ENCODE measurements at places on chromosomes 16 and 17.

DNA sequence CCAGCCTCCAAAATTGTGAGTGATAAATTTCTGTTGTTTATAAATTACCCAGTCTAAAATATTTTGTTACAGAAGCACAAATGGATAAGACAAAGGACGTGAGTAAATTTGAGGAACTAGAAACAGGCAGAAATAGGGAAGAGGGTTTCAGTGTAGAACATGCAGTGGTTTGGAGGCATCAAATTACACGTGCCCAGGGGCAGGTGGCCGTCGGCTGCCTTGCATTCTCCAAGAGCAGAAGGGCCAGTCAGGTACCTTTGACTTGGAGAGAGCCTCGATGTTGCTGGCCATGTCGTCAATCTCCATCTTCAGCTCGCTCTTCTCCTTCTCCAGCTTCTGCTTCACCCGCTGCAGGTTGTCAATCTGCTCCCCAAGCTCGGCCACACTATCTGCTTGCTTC, 54.3 kb downstream of the MYH13 start:
- no peak for DNase-seq

GRCh38 chr17:39150104-39150634, 1.3 kb downstream of the PLXDC1 start:
- DNase-seq = no peak

DNA sequence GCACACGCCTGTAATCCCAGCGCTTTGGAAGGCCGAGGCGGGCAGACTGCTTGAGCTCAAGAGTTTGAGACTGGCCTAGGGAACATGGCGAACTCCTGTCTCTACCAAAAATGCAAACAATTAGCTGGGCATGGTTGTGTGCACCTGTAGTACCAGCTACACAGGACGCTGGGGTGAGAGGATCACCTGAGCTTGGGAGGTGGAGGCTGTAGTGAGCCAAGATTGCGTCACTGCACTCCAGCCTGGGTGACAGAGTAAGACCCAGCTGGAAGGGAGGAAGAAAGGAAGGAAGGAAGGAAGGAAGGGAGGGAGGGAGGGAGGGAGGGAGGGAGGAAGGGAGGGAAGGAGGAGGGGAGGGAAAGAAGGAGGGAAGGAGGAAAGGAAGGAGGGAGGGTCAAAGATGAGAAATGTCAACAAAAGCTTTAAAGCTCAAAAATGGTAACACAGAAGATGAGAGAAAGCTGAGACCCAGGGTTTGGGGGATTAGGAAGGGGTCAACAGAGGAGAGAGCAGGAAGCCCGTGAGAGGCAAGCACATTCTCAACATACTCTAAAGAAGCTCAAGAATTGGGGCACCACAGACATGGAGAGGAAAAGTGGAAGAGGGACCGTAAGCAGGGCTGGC, 5.0 kb upstream of the KRT19 start:
- DNase-seq = no peak

GRCh38 chr17:45640141-45640850, 143.8 kb upstream of the CRHR1 start:
- peak; percentile 58 for DNase-seq

DNA sequence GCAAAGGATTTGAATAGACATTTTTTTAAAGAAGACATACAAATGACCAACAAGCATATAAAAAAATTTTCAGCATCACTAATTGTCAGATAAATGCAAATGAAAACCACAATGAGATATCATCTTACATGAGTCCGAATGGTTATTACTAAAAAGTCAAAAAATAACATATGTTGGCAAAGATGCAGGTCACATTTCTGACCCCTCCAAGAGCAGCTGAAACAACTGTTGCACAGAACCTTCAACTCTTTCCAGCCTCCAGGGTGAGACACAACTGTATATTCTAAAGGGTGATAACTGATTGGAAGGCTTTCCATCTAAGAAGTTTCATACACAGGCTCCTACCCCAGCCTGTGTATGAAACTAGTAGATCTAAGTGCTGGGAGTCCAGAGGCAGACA, 51.9 kb downstream of the SLFN5 start:
- DNase-seq = no peak

DNA sequence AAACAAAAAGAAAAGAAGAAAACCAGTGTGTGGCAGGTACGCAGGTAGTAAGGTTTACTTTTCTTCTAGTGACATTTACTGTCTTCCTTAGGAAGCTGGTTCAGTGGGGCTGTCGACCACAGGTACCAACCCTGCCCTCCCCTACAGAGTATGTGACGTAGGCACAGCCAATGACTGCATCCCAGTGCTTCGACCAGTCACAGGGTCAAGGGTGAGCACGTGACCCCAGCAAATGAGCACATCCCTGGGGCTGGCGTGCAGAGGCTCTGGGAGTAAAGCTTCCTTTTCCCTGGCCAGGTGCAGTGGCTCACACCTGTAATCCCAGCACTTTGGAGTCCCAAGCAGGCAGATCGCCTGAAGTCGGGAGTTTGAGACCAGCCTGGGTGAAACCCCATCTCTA, 38.9 kb upstream of the PLCG2 start:
- no peak for DNase-seq
